Stomach (tissue), 19 donors: ENCODE measurements at places on chromosomes 5 and 9. TPM values are rescaled to one million over a fixed set of nuclear protein-coding genes. Genes with fewer than 3 reads are reported as not detected.
A peak's percentile ranks its signal among the peaks of the same experiment; 100 is the strongest.

TMEM252 gene
- not detected for total RNA-seq

DNA sequence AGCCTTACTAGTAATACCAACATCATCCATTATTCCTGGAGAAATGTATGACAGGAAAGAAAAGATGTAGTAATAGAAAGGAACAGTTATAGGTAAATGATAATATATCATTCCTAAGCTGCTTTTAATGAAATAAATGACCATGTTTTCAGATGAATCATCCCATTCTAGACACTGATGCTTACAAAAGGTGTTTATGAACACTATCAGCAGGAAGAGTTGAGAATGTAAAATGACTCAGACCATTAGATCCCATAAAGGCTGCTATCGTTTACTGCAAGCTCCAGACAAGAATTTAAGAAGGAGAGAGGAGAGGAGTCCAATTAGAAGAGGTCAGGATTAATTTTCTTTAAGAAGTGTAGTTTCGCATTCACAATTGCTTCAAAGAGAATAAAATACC, 1033.5 kb downstream of the EFNA5 start:
- no peak for DNase-seq

GRCh38 chr9:79193001-79193400, 378.8 kb upstream of the TLE4 start:
- no peak for DNase-seq

DNA sequence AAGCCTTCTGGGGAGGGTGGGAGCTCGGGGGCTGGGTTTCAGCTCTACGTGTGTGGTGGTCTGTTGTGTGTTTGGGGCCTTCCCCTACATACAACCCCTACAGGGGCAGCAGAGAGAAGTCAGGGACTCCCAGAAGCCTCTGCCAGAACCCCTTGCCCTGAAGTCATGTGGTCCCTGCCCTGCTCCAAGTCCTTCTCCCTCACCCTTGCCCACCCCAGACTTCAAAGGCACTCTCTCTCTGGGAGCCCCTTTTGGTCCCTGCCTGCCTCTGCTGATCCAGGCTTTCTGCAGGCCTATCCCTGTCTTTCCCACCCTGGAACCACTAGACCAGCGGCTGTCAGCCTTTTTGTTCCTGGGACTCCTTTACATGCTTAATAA, 61.1 kb upstream of the PSD2 start:
- DNase-seq, result no peak

DNA sequence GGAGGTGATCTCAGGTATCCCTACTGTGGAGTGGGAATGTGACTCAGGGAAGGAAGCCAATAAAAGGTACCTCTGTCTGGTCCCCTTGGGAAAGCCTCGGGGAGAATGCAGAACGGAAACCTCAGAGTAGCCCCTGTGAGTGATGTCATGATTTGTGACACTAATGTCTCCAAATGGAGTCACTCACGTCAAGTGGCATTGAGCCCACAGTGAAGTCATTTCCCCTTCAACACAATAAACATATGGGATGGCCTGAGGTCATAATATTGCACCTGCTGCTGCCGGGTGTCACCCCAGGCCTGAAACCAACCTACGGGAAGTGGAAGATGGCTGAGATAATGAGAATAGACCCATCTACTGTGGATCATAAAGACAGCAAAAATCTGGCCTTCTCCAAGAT, 75.9 kb upstream of the GOLM1 start:
- DNase-seq, result no peak

- peak; percentile 6 for DNase-seq
Measured at GRCh38 chr5:64532212-64532611, 26.4 kb downstream of the RGS7BP start.
